ENCODE measurements at places on chromosomes 6 and 20.
A peak's percentile ranks its signal among the peaks of the same experiment; 100 is the strongest.

- peak overlapping the region; percentile 47 for H3K4me3 ChIP-seq
- H3K27ac ChIP-seq: no peak overlapping the region
- no peak for DNase-seq
- H3K36me3 ChIP-seq: no peaks in the 10 kb centered on the region
Observed at GRCh38 chr20:21511485-21511849, 2.4 kb downstream of the NKX2-2 start.

DNA sequence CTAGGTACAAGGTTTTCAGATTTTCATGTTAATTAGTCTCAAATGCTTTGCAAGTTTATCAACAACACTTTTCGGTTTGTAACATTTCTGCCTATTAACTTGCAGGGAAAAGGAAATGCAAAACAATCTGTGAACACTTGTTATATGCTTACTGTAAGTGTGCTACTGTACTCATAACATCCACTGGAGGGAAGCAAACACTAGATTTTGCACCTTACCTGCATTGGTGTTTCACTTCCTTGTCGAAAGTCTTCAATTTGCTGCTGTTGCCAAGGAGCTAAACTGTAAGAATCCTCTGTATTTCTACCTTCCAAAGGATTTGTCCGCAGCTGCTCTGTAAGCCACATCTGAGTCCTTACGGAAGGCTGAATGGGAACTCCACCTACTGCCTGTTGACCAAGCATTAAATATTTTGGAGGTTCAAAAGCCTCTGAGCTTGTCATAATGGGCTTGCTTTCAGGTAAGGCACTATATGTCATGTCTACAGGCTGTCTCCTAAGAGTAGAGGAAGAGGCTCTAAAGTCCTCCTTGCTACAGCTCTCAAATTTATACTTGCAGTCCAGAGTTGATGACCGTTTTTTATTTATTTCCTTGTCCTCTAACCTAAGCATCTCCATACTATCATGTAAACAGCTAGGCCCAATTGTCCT, 17.3 kb downstream of the PLN start:
- no peak overlapping the region for H3K27ac ChIP-seq
- H3K4me3 ChIP-seq: no peak overlapping the region
- DNase-seq: no peak
- H3K27me3 ChIP-seq: no peaks in the 10 kb centered on the region
- no peaks in the 10 kb centered on the region for H3K36me3 ChIP-seq

- peak overlapping the region; percentile 93 for H3K27ac ChIP-seq
- H3K36me3 ChIP-seq: no peaks in the 10 kb centered on the region
- peaks cover 4% of the 10 kb centered on the region for H3K4me1 ChIP-seq
- no peaks in the 10 kb centered on the region for H3K27me3 ChIP-seq
- no peak for DNase-seq
- peak overlapping the region; percentile 28 for H3K4me3 ChIP-seq
Observed at GRCh38 chr6:106702451-106703110, 73.2 kb downstream of the QRSL1 start.

DNA sequence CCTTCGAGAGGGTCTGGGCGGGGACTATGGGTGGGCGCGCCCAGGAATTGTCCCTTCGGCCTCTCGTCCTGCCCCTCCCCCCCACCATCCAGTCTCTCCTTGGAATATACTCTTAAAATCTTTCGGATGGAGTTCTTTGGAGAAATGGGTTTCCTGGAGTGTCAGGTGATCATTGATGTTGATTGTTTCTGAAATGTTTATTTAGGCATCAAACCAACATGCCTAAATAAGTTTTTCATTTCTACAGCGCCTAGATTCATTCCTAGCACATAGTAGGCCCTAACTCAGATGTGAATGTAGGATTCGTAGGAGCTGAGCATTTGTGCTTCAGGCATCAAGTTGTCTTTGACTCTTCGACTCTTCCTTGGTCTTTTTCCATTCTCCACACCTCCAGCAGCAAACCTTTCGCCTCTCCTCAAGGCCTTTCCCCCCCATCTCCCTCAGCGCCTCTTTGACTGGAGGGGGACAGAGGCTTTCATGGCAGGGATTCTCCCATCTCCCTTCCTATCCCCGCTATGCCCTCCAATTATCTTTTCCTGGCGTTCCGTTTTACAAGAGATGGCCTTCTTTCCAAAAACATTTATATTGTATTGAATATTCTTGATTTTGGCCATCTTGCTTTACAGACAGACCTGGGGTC, 610 bp downstream of the CASP8AP2 start:
- H3K4me3 ChIP-seq: peak overlapping the region; percentile 99
- DNase-seq: no peak
- no peaks in the 10 kb centered on the region for H3K36me3 ChIP-seq
- peak overlapping the region; percentile 72 for H3K27ac ChIP-seq
- H3K27me3 ChIP-seq: no peaks in the 10 kb centered on the region
- H3K4me1 ChIP-seq: peaks cover 4% of the 10 kb centered on the region

- no peaks in the 10 kb centered on the region for H3K36me3 ChIP-seq
- peak overlapping the region; percentile 97 for H3K27ac ChIP-seq
- no peaks in the 10 kb centered on the region for H3K27me3 ChIP-seq
- peak overlapping the region; percentile 85 for H3K4me3 ChIP-seq
- H3K4me1 ChIP-seq: peaks cover 12% of the 10 kb centered on the region
- no peak for DNase-seq
Observed at GRCh38 chr6:118649918-118650581, 1.3 kb downstream of the CEP85L start.

DNA sequence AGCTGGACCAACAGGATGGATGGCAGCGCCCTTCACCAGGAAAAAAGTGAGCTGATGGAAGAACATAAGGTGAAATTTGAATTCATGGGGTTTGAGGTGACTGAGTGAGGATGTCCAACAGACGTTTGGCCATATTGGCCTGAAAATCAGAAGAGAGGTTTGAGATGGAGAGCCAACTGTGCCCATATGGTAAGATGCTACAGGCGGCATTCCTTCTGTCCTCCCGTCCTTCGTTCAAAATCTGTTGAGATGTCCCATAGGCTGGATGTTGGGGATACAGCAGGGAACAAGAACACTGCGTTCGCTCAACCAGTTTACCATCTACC, 468 bp upstream of the CMTR1 start:
- peak overlapping the region; percentile 90 for H3K27ac ChIP-seq
- peaks cover 3% of the 10 kb centered on the region for H3K36me3 ChIP-seq
- no peak for DNase-seq
- H3K4me1 ChIP-seq: peaks cover 15% of the 10 kb centered on the region
- peak overlapping the region; percentile 93 for H3K4me3 ChIP-seq

DNA sequence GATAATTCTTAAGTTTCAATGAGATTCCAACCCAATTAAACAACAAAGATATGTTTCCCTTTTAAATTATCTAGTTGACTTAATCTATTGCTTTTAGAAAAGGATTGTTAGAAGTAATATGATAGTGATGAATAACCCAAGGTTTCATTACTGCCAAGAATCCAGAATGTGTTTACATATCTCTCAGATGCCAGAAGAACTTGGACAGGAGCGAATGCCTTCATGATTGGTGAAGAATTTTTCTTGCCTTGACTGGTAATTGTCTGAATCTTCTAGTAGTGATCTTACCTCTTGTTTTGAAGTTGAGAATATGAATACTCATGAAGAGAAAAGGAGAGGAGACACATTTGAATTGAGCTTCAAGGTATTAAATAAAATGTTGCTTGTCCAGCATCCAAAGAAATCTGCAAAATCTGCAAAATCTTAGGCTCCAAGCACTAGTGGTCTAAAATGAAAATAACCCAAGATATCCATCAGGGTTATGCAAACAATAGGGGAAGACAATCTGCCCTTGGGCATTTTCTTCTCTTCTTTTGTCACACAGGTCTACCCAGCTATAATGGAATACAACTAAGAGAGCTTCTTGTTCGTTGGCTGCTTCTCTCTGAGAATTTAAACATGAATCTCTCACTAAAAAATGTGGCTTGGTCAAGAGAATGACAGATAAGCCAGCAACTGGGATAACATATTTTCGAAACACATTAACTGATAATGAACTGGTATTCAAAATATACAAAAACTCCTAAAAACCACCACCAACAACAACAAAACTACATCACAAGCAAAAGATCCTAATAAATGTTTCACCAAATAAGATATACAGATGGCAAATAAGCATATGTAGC, 928.9 kb downstream of the EYS start:
- no peaks in the 10 kb centered on the region for H3K4me1 ChIP-seq
- no peak overlapping the region for H3K27ac ChIP-seq
- no peak overlapping the region for H3K4me3 ChIP-seq
- DNase-seq: no peak
- H3K36me3 ChIP-seq: no peaks in the 10 kb centered on the region
